Peyer's patch (tissue), 4 donors: ENCODE measurements at places on chromosomes 12 and 14. TPM values are rescaled to one million over a fixed set of nuclear protein-coding genes. Genes with fewer than 3 reads are reported as not detected.

The DDX24 gene
- 66.2 TPM for total RNA-seq

DNA sequence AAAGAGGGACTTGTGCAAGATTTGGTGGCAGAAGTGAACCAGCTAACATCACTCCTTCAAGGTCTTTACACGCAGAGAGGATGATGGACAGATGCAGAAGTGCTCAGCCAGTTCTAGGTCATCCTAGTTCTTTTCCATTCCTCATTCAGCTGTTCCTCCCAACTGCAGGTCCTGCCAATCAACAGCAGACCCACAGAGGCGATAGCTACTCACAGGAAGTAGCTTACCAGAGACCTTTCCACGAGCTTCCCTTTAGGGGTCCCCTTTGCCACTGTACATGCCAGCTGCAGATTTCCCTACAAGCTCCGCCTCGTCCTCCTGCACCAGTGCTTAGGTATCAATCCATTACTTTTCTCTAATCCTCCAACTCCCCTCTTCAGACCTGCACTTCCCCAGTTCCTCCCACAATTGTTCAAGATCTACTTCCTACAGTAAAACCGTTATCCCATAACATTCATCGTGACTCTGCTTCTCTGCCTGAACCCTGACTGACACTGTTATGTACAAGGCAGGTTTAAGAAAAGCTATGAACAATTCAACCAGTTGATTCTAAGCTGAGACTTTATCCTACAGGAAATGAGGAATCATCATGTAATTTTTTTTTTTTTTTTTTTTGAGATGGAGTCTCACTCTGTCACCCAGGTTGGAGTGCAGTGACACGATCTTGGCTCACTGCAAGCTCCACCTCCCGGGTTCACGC is 22.5 kb downstream of the RECQL start:
- H3K27ac ChIP-seq = no peak overlapping the region
- no peak for DNase-seq

DNA sequence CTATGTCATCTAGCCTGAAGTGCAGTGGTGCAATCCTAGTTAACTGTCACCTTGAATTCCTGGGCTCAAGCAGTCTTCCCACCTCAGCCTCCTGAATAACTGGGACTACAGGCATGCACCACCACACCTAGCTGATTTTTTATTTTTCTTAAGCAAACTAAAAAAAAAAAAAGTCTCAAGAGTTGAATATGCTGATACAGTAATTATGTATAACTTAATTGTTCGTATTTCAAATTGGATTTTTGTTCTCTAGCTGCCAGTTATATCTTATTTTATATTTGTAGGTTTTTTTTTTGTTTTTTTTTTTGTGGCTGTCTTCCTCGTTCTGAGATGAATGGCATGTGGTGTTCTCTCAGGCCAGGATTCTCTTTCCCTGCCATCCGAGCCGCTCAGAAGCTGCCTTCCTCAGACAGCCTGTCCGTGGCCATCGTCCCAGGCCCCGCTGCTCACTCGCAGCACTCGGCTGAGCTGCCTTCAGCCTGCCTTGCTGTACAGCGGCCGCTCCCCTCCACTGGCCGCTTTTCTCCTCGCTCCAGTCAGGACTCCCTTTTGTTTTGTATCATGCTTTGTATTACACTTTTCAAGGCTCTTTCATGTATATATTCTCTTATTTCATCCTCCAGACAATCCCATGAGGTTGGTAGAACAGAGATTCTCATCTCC is 53.3 kb downstream of the WDR20 start:
- H3K27ac ChIP-seq = no peak overlapping the region
- no peak overlapping the region for H3K4me3 ChIP-seq
- no peaks in the 10 kb centered on the region for H3K36me3 ChIP-seq

- no peak overlapping the region for H3K4me3 ChIP-seq
- no peak for DNase-seq
- no peak overlapping the region for H3K27ac ChIP-seq
Measured at GRCh38 chr14:98599082-98599481, 672.9 kb downstream of the BCL11B start.

DNA sequence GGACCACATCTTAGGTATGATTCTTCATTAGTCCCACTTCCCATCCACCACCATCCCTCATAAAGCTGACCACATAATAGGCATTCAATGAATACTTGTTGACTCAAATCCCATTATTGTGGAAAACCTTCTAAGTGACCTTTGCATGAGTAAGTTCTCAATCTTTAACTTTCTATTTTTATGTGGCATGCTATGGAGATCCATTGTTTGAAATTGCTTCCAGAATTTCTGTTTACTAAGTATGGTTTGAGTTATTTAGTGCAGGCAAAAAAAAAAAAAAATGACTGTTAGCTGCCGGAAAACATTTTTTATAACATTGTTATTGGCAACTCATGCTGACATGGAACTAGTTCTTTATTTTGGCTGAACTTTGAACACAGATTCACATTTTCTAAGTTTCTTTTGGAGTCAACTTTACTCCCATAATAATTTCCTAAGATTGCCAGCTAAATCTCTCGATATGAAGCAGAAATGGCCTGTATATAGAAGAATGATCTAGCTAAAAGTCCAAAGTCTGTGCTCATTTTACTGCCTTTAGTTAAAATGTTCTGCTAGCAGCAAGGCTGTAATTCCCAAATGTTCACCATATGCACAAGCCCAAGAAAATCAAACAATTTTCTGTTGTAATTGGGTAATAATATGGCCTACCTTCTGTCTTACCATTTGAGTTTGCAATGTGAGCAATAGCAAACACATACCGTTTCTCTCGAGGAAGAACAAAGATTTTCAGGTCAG is 77.9 kb downstream of the PTGER2 start:
- H3K27ac ChIP-seq = no peak overlapping the region
- no peak for DNase-seq
- no peaks in the 10 kb centered on the region for H3K27me3 ChIP-seq
- H3K4me1 ChIP-seq = no peaks in the 10 kb centered on the region

- H3K27ac ChIP-seq = no peak overlapping the region
- H3K4me1 ChIP-seq = no peaks in the 10 kb centered on the region
- no peaks in the 10 kb centered on the region for H3K27me3 ChIP-seq
- DNase-seq = no peak
- H3K4me3 ChIP-seq = no peak overlapping the region
Measured at GRCh38 chr12:83559650-83560049, 872.9 kb downstream of the TMTC2 start.
